ENCODE measurements at places on chromosomes 5 and 9.

DNA sequence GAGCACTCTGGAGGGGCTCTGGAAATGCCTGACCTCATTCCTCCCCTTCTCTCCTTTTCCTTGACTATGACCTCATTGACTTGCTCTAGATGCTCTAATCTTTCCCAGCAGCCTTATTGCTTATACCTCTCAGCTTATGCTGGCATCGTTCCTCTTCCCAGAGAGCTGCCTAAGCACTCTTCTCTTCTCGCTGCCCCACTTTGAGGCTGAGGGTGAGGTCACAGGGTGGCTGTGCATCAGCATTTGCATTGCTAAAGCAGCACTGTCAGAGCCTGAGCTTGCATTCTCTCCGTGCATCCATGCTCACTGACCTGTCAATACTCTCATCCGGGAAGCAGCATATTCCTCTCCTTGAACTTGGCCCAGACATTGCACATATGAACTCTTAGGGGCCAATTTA, 96.4 kb upstream of the NTRK2 start:
- no peak for DNase-seq

- DNase-seq: no peak
These were observed 1383.5 kb downstream of the PTPRD start for GRCh38 chr9:9229269-9229668.

- DNase-seq: no peak
These were observed 30.6 kb upstream of the ANKRD33B start for GRCh38 chr5:10533226-10533625.

- no peak for DNase-seq
These were observed 38.0 kb downstream of the RAPGEF1 start for GRCh38 chr9:131701789-131702337.

- DNase-seq: no peak
These were observed 34.1 kb downstream of the SLC6A3 start for GRCh38 chr5:1411099-1411498.

- no peak for DNase-seq
These were observed 9.9 kb downstream of the RBM27 start for GRCh38 chr5:146213210-146213826.

- no peak for DNase-seq
These were observed 8.1 kb upstream of the MOB3B start for GRCh38 chr9:27537756-27538155.
